Renal cortex interstitium (tissue), 15 donors: ENCODE measurements at places on chromosomes 16 and 17. TPM values are rescaled to one million over a fixed set of nuclear protein-coding genes. Genes with fewer than 3 reads are reported as not detected.

DNA sequence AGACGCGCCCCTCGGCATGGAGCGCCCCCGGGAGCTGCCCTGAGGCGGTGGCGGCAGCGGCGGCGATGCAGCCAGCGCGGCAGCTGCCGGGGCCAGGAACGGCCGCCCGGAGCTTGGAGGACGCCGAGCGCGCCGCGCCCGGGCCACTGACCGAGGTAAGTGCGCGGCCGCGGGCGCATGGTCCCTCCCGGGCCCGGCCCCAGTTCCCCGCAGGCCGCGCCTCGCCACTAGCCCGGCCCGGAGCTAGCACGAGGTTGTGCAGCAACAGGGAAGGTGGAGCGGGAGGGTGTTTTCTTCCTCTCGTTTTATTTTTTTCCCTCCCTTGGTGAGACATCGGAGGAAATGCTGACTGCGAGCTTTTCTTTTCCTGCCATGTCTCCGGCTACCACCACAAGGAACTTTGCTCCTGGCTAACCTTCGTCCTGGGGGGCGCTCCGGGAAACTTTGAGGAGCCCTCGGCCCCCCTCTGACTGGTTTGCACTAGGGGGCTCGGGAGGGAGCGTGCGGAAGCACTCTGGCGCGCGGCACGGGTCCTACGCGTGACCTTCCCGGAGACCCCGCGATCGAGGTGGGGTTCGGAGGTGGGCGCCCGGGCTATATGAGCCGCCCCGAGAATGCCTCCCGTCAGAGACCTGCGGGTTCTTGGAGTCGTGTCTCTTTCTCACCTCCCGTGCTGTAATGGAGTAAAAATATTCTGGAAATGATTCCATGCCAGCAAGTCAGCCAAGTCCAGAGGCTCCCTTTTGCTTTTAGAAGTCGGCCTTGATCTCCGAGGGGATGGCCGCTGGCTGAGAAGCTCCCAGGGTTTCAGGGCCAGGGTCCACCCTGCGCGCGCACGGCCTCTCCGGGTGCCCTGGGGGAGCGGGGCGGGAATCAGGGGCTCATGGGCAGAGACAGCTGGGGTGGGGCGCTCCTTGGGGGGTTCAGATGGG lies 868 bp downstream of the KCNJ12 start:
- DNase-seq, result no peak

- no peak for DNase-seq
These were observed 4.2 kb downstream of the RPL13 start for GRCh38 chr16:89564476-89565255.

DNA sequence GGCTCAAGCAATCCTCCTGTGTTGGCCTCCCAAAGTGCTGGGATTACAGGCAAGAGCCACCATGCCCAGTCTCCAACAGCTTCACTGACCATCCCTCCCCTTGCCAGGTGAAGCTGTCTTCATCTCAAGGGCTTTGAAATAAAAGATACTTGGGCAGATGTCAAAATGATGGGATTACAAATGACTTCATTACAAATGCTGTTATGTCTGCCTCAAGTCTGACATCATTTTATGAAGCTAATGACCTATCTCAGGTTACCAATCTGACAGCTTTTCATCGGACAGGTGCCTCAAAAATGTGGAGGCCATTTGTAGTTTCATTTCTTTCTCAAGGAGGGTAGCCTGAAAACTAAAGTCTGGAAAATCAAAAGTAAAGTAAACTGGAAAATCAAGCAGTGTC lies 323.7 kb upstream of the TBX2 start:
- DNase-seq, result no peak

DNA sequence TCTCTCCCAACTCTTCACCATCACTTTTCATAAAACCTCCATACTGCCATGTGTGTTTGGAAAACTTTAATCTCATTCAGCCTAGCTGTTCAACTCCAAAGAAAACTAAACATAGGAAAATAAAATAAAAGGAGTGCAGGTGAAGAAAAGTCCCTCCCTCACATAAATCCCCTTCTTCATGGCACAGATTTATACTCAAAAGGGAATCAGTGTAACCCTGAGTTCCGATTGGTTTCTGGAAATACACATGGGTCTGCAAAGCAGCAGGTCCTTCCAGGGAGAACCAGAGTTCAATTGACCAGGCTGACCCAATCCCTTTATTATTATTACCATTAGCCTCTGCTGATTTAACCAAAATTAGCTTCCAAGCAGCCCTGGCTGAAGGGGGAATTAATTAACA lies 8.9 kb upstream of the HOXB2 start:
- DNase-seq, result no peak

- no peak for DNase-seq
These were observed at the start of gene METRN for GRCh38 chr16:714558-715476. TSS of gene METRN (plus strand) at chr16:715118. CDS start at chr16:715290, 172 bp downstream.

GRCh38 chr16:11624205-11624604 lies 37.5 kb upstream of the LITAF start:
- DNase-seq, result no peak

DNA sequence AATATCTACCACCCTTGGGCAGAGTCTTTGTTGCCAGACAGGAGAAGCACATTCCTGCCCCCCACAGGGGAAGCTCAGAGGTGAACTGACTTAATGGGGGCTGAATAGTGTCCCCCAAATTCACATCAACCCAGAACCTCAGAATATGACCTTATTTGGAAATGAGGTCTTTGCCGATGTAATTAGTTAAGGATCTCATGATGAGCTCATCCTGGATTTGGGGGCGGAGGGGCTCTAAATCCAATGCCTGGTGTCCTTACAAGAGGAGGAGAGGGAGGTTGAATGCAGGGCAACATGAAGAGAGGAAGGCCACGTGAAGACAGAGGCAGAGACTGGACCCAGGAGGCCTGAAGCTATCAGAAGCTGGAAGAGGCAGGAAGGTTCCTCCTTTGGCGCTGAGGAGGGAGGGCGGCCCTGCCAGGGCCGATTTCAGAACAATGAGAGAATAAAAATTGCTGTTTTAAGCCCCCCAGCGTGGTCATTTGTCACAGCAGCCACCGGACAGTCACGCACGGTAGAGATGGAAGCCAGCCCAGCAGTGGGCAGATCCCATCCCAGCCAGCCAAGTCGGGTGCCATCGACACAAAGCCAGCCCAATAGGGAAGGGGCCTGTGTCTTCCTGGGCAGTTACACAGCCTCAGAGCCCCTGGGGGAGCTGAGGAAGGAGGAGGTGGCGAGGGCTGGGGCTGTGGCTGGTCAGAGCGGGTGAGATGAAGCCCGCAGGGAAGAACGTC lies 21.3 kb downstream of the C16orf74 start:
- no peak for DNase-seq

- DNase-seq, result no peak
These were observed 44.0 kb upstream of the PABPN1L start for GRCh38 chr16:88910284-88911135.

DNA sequence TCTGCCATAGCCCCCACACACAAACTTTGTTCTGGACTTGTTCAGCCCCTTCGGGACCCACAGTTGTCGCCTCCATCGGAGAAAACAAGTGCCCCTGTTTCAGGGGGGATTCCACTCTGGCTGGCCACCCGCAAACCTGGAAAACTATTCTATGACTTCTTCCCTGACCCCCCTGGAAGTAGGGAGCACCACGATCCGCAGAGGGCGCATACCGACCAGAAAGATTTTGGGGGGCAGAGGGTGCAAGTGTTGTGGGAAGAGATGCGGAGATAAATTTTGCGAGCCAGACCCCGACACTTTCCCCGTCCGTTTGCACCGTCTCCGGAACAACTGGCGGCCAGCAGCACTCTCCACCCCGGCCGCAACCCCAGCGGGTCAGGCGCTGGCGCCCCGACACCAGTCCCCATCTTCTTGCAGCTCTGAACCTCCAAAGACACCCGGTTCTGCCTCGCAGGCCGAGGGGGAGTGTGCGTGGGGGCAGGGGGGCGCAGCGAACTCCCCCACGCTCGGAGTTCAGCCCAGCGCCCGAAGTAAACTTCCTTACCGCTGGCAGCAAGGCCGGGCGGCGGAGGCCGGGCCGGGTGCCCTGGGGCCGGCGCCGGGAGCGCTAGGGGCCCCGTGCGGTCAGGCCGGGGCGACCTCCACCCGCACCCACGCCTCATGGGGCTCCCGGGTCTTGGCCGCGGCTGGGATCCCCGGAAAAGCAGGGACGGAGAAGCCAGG lies 744 bp downstream of the SALL1 start:
- no peak for DNase-seq

- no peak for DNase-seq
These were observed 157.7 kb upstream of the RPL38 start for GRCh38 chr17:74045608-74046280.

- DNase-seq, result no peak
These were observed at the start of gene AKTIP for GRCh38 chr16:53502331-53503269. TSS of gene AKTIP (minus strand) at chr16:53503209. CDS start at chr16:53500259, 2,950 bp downstream.

DNA sequence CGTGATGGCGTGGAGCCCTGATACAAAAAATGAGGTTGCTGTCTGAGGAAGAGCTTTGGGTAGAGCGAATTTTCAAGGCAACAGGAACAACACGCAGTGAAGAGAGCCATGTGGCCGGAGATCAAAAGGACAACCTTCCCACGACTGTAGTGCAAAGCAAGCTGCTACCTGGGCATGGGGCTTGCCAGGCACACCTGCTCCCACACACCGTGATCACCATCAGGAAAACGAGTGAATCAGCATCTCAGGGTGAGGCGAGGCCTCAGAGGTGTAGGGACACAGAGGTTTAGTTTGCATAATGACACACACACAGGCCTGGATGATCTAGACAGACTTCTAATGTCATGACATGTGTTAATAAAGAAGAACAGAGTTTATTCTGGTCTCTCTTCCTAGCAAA lies 65.7 kb downstream of the PARN start:
- DNase-seq, result no peak

- DNase-seq, result no peak
These were observed 3.4 kb downstream of the ZNF688 start for GRCh38 chr16:30567991-30568638.

DNA sequence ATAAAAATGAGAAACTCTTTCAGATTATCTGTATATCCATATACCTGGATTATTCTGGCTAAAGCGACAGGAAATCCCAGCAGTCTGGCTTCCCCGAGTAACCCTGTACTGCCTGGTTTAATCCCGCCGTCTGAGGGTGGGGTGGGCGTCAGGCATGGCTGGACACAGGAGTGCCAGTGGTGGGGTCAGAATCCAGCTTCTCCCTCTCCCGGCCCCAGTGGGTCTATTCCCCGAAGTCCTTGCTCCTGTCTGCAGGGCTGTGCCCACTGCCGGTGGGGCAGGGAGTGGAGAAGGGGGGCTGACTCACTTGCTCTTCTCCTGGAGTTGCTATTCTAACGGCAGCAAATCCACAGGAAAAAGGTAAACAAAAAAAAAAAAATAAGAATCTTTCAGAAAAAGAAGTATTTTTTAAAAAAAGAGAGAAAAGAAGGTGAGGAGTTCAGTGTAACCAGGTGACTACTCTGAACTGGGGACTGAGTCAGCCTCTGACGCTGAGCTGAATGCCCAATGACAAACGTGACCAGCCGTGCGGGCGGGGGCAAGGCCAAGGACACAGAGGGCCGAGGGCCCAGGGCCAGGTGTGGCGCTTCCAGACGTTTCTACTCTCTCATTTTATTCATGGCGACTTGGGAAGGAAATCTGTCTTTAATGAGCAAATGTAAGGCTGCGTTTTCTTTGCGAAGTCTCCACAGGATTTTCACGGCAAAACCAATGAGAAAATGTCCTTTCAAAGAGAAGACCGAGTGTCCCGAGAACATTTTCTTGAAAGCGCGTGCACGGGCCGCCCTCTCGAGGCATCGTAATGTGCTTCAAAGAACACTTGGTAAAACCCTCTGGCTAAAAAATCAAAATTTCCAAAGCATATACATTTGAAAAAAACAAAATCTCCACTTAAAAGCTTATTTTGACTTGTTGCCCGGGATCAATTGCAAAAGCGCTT lies 20.2 kb downstream of the FOXF1 start:
- DNase-seq, result no peak

- no peak for DNase-seq
These were observed 6.0 kb upstream of the SYT17 start for GRCh38 chr16:19162085-19162484.

DNA sequence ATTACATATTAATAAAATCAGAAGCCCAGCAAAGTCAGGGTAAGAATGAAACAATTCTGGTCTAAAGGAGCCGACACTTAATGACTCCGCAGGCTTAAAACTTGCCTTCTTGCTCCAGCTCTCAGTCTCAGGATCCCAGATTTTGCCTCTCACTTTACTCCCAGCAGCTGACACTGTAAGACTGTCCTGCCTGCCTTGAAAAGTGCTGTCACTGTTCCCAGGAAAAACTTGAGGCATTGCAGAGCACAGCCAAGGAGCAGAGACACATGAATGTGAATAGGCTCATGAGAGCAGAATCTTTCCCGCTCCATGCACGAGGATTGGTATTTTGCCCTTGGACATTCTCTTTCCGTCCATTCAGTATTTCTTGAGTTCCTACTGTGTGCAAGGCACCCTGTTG lies 457.6 kb upstream of the ZFHX3 start:
- DNase-seq, result no peak

- DNase-seq, result no peak
These were observed 3.5 kb upstream of the TSPOAP1 start for GRCh38 chr17:58331815-58332777.

- no peak for DNase-seq
These were observed 18.9 kb downstream of the C16orf86 start for GRCh38 chr16:67685388-67686112.

DNA sequence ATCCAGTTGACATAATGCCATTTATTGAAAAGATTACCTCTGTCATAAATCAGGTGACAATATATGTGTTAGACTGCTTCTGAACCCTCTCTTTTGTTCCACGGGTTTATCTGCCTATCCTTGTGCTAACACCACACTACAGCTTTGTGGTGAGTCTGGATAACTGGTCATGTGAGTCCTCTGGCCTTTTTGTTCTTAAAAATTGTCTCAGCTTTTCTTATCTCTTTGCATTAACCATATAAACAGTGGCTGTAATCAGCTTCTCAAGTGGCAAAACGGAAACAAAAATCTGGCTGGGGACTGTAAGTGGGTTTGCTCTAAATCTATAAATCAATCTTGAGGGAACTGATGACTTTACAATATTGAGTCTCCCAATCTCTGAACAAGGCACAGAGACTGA lies 44.6 kb downstream of the STX8 start:
- no peak for DNase-seq

GRCh38 chr17:82101767-82102679 lies 4.0 kb upstream of the FASN start:
- DNase-seq, result no peak

GRCh38 chr16:969508-970385 lies 1.0 kb downstream of the LMF1 start:
- DNase-seq, result no peak

DNA sequence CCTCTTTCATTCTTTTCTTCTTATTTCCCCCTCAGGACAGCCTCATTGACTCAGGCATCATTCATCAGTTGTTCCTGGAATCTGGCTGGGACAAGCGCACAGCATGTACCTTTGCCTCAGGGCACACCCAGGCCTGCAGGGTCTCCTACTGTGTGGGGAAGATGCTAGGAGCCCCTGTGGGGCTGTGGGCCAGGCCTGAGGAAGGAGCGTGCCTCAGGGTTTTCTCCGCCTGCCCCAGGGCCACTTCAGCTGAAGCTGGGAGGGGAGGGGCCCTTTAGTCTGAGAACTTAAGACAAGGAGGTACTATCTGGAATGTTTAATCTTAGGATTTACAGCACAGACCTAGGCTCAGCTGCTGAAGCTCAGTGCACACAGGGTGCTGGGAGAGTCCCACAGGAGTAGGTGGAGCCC lies 7.9 kb downstream of the ELMO3 start:
- DNase-seq, result no peak

The ACBD4 gene
- 9.0 TPM for polyA plus RNA-seq

The CCL17 gene
- 0.19 TPM for polyA plus RNA-seq

The SPATA22 gene
- 0.36 TPM for polyA plus RNA-seq

The NTHL1 gene
- polyA plus RNA-seq, result 26.1 TPM

The PLXDC1 gene
- 7.2 TPM for polyA plus RNA-seq

The KRTAP9-3 gene
- not detected for polyA plus RNA-seq

The TRPV2 gene
- 2.6 TPM for polyA plus RNA-seq

The BIRC5 gene
- polyA plus RNA-seq, result 35.5 TPM

The TPSAB1 gene
- polyA plus RNA-seq, result not detected

The HAS3 gene
- polyA plus RNA-seq, result 2.9 TPM

The SLC5A11 gene
- polyA plus RNA-seq, result 5.1 TPM

The MYL11 gene
- polyA plus RNA-seq, result 0.56 TPM
